ENCODE measurements at places on chromosomes 5 and 9.

DNA sequence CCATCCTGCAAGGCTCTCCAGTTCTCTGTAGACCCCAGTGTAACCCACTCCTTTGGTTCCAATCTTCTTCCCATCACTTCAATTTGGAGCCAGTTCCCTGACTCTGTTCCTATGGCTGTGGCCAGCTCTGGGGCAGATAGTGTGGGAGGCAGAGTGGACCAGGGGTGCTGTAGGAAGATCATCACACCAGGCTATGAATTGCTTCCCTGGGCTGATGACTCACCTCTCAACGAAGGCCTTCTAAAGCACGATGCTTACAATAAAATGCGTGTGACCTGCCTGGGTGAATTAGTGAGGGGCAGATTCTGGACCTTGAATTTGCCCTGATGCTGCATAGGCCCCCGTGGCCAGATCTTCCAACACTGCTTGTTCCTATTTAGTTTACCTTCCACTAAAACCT lies 289.7 kb downstream of the FBXL7 start:
- DNase-seq = no peak

DNA sequence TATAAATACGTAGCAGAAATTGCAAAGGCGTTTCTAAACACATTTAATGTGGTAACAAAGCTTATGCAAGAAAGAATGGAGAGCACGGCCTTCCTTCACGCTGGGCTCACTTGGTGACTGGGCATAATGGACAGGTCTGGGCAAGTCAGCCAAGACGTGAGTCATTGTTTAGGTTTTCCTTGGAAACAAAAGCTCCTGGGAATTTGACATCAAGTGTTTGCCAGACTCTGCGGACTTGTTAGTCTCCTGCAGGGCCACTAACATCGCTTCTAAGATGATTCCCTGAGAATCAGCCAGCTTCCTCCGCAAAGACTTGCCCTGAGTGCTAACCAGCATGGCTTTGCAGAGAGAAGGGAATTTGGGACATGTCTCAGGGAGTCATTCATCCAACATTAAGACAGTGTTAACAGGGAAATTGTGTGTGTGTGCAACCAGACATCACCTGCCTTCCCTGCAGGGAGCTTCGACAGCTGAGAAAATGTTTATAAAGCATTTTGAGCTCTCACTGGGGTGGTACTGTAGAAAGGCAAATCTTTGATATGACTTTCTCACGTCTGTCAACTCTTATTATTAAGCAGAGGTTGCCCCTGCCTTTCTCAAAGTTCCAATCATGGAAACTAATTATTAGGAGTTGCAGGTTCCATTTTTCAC lies 182.5 kb downstream of the NTRK2 start:
- no peak for DNase-seq

DNA sequence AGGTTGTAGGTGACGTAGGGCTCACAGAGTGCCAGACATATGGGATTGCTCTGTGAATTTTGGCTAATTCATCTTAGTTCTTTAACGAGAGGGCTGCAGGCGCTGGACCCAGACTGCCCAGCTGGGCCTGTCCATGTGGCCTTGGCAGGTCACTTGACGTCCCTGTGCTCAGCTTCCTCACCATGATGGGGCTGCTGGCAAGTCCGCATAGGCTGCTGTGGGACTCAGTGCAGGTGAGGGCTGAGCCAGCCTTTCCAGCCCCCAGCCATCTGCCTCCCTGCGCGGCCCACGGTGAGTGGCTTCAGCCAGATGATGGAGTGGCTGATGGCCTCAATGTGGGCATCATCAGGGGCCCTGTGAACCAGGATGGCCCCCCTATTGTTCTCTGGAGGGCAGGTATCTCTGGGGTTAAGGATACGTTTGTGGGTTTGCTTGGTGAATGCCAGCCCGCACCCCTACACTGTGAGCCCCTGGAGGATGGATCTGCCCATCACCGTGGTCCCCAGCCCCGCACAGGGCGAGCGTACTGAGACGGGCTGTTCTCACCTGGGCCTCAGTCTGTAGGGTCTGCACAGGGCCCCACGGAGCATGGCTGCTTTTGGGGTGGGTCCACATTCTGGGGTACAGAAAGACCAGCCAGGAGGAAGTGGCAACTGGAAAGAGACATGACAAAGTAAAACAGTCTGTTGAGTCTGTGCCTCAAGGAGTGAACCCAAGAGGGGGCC lies 3.7 kb downstream of the CARD19 start:
- no peak for DNase-seq

GRCh38 chr9:69476797-69477196 lies 151.8 kb downstream of the ENTREP1 start:
- no peak for DNase-seq

DNA sequence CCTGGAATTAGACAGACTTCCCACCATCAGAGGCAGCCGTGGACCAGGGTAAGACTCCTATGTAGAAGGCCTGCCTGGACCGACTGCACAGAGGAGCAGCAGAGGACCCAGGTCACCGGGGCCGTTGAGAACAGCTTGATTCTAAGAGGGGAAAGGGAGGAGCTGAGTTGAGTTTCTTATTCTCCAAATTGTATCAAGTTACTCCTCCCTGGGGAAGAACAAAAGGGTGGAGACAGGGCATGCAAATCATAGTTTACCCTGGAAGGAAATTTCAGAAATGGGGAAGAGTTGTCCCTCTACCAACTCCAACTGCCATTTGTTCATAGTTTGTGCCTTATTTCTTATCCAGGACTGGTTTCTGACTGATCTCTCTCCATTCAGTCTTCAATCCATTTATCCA lies 20.9 kb upstream of the SLC31A2 start:
- DNase-seq = no peak

GRCh38 chr9:14317667-14318320 lies 3.9 kb upstream of the NFIB start:
- DNase-seq = no peak

- DNase-seq = no peak
Measured at GRCh38 chr5:26482076-26482809, 556.1 kb downstream of the CDH9 start.

- no peak for DNase-seq
Measured at GRCh38 chr5:112975721-112976431, 722 bp upstream of the DCP2 start.

DNA sequence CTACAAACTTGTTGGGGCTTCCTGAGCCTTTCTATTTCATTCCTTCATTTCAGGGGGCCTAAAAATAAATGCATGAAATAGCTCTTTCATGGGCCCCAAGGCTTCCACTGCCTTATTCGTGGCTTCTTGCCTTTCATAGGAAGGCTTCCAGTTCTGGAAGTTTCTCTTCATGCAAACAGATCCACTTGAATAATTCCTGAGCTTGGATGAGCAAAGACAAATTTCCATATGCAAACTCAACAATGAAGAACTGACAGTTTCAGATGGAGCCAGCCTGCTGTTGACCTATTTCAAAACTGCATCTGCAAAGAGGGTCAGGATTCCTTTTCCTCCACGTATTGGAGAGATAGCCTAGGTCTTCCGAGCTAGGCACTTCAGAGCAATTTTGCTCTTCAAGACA lies 142.1 kb downstream of the MLLT3 start:
- no peak for DNase-seq

DNA sequence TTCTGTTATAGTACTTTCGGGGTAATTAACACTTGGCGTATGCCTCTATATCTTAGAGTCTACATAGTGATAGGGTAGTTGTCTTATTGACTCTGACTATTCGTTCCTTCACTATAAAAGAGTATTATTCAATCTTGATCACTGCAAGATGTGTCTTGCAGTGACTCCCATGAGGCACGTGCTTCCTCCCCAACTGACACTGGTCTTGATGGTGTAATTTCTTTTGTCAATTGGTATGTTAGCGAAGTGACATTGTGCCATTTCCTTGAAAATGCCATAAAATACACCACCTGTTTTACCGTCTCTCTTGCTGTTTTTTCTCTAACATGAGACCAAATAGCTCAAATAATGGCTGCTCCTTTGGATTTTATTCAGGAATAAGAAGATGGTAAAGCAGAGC lies 1314.1 kb upstream of the CDH6 start:
- no peak for DNase-seq

- DNase-seq = no peak
Measured at GRCh38 chr9:32875242-32875641, 91.9 kb downstream of the TMEM215 start.

DNA sequence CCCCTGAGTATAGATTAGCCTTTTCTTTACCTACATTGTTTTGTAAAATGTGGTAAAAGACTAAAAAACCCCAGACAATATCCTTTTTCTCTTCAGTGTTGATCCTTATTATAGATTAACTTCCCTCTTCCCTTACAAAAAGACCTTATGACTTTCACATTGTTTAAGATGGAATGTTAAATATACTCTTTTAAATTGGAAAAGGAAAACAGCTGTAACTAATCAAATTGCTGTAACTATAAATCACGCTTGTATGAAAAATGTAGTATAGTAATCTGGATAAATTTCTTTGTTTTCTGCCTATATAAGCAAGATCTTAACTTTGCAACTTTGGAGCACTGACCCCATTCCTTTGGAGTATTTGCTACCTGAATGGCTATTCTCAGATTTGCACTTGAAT lies 383.1 kb downstream of the FAM170A start:
- no peak for DNase-seq

DNA sequence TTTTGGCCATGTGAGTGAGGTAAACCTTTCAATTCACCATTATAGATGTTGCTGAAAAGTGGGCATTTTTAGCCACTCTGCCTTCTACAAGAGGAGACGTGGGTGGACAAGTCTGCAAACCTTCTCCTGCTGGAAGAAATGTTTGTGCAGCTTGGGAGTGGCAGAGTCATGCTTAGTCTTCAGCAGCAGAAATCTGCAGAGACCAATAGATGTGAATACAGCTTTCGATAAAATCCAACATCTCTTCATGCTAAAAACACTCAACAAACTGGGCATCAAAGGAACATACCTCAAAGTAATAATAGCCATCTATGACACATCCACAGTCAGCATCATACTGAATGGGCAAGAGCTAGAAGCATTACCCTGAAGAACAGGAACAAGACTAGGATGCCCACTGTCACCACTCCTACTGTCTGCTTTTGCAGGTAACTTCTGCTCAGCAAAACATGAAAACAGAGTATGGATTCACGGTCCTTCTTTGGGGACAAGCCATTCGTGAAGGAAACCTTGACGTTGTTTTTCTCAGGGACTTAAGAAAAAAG lies 91.3 kb downstream of the RALGPS1 start:
- no peak for DNase-seq

GRCh38 chr5:32280656-32281081 lies 32.1 kb downstream of the MTMR12 start:
- DNase-seq = no peak

DNA sequence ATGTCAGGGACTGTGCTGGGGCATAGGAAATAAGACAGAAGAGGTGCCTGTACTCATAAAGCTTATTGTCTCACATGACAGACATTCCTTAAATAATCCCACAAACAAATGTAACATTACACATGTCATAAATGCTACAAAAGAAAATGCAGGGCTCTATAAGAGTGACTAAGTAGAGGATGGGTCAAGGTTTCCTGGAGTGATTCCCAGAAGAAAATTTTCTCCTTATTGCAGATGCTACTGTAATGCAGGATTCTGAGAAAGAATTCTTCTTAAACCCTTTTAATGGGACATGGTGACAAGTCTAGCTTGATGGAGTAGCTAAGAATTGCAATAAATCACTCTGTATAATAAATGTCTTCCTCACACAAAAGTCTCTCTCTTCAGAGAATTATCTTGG lies 55.7 kb downstream of the SH3TC2 start:
- DNase-seq = no peak

- no peak for DNase-seq
Measured at GRCh38 chr5:147046281-147046680, 167.7 kb upstream of the PPP2R2B start.

DNA sequence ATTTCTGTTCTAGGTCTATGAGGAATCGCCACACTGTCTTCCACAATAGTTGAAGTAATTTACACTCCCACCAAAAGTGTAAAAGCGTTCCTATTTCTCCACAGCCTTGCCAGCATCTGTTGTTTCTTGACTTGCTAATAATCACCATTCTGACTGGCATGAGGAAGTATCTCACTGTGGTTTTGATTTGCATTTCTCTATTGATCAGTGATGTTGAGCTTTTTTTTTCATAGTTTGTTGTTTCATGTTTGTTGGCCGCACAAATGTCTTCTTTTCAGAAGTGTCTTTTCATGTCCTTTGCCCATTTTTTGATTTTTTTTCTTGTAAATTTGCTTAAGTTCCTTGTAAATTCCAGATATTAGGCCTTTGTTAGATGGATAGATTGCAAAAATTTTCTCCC lies 867.1 kb downstream of the DTWD2 start:
- no peak for DNase-seq

DNA sequence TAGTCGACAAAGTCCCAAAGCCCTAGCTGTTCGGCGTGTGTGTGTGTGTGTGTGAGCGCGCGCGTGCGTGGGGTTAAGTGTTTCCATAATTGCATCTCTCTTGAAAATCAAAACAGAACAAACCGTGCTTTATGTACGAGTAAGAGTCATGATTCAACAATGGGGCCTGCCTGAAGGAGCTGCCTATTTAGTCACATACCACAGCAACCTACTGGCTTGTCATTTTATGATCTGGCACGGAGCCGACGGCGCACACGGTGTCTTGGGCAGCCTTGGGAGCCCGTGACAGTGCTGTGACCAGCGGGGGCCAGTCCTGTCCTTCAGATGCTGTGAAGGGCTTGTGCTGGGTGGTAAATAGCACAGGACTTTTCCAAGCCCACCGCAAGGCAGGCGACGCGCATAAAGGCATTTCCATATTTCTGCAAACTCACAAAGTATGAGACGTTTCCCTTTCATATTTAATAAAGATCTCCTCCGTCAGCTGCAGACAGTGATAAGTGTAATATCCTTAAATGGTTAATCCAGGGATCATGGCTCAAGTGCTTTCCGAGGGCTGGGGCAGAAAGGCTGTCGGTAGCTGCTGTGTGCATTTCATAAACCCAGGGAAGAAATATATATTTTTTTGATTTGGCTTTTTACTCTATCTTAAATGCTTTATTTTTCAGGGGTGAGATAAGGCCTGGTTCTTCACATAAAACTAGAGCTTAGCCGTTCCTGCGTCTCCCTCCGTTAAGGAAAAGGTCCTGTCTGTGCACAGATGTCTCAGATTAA lies 270.2 kb upstream of the IRX1 start:
- no peak for DNase-seq

DNA sequence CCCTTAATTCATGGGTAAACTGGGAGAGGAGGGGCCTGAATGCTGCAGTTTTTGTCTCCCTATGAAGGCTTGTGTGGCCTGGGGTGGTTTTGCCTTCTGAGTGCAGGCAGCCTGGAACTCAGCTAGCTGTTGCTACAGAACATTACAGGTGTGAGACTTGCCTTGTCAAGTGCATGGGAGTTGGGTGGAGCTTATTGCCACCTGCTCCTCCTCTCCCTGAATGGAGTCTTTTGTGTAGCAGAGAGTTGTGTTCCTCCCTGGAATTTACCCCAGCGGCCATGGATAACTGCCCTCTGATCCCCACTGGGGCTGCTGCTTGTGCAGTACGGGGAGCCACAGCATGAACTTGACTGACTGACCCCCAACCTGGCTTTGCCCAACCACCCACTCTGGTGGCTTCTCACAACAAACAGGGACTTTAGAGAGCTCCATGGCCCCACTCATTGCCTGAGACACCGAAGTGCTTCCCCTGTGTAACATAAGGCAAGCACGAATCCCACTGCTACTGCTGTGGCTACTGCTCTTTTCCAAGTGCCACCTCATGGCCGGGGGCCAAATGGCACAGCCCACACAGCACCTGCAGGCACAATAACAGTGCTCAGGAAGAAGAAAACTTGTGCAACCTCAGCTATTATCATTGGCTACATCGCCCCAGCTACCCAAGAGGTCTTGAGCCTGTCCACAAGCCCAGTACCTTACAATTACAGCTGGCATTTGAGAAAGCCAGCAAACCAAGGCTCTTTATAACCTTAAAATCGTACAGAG lies 942.9 kb downstream of the CDH18 start:
- no peak for DNase-seq
